Naive thymus-derived CD8-positive, alpha-beta T cell (primary cell): ENCODE measurements at places on chromosomes 1 and 21. TPM values are rescaled to one million over a fixed set of nuclear protein-coding genes. Genes with fewer than 3 reads are reported as not detected.

Gene MECR
- total RNA-seq: 23.3 TPM

GRCh38 chr1:116310180-116310579, 62.9 kb upstream of the ATP1A1 start:
- no peak for DNase-seq

DNA sequence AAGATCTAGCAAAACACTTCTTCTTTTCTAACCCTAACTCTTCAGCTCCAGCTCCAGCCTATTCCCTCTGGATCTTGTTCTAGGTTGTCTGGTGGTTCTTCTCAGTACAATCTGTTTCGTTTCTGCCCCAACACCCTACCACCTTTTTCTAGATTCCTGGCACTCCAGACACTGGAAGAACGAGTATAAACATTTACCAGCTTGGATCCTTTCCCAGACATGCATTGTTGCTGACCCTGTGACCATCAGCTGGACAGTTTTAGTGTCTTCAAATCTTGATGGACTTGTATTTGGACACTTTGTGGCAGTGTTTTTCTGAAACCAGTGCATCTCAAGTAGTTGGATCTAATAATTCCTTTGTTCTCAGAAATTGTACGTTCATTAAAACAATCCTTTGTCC, 30.6 kb upstream of the CACNA1E start:
- no peak for DNase-seq

DNA sequence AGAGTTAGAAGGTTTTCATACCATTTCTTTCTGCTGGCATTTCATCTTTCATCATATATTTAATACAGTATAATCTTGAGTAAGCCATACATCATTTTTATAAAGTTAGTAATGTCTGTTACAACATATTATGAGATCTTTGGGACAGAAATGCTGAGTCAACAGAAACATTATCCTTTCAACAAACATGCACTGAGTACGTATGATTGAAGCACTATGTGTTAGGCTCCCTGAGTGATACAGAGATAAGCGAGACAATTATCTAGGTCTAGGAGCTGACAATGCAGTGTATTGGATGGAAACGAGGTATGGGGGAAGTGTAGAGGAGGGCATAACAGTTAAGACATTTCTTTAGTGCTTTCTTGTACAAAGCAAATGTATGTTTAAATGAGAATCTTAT, 19.7 kb upstream of the GPR52 start:
- DNase-seq: no peak

- DNase-seq: no peak
Measured at GRCh38 chr1:9654051-9654833, 2.7 kb downstream of the PIK3CD start.

DNA sequence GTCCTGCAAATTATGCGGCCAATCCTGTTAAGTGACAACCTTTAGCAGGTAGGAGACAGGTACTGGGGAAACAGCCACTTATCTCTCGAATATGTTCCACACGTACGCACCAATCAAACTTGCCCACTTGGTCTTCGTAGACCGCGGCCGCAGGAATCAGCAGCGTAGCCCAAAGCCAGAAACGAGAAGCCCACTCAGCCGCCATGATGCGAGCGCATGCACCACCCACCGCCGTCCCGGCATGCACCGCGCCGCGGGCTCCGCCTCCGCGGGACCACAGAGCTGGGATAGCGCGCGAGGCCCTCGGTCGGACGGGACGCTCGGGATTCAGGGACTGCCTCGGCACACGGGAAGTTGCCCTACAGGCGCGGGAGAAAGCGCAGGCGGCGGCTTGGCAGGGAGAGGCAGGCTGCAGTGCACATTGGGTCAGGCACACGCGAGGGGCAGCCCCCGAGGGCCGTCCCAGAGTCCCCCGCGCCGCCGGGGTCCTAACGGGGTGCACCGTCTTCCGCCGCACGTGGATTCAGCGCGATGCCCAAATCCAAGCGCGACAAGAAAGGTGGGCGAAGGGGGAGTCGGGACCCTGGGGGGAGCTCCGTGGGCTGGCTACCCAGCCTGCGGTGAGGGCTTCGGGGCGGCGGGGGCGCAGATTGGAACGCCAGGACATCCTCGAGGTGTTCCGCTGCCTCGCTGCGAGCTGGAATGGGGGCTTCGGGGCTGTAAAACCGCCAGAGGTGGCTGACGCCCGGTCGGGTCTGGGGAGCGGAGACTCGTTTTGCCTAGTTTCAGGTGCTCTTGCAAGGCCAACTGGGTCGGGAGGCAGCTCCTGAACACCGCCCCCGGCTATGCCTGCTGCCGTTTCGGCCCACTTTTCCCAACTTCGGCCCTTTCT, at the start of the genes EMC1 and MRTO4:
Gene EMC1 (minus strand): TSS at position 220 of the 892 bp plus-strand sequence. CDS start 15 bp downstream, at position 205.
Gene MRTO4 (plus strand): TSS at position 501 of the 892 bp plus-strand sequence. CDS start 31 bp downstream, at position 532.
- DNase-seq: peak; percentile 80

Gene CELA2B
- total RNA-seq: not detected

Gene FAM151A
- not detected for total RNA-seq

Gene AGT
- not detected for total RNA-seq

GRCh38 chr1:195005338-195005737, 1602.9 kb downstream of the KCNT2 start:
- DNase-seq: no peak

Gene ANGPTL3
- not detected for total RNA-seq
